M059J (cell line): ENCODE measurements at places on chromosomes 1 and 21.

DNA sequence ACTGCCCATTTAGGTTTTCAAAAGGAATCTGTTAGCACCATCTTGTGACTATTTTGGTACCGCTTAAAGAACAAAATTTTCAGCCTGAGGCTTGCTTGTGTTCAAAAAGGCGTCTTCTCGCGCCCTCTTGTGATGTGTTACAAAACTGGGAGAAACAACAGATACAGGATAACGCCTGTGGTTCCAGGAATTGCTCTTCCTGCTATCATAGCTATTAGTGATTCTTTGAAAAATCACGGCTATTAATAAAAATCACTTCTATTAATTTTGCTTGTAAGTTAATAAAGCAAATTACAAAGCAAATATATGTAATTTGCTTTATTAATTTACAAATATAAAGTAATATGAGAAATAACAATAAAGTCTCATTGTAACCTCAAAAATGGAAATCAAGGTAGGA lies 82.2 kb upstream of the ABCD3 start:
- peak; percentile 92 for DNase-seq

- DNase-seq = no peak
Measured at GRCh38 chr1:9787702-9788101, 36.1 kb downstream of the CLSTN1 start.

GRCh38 chr1:101175886-101176285 lies 60.9 kb upstream of the S1PR1 start:
- DNase-seq = no peak

DNA sequence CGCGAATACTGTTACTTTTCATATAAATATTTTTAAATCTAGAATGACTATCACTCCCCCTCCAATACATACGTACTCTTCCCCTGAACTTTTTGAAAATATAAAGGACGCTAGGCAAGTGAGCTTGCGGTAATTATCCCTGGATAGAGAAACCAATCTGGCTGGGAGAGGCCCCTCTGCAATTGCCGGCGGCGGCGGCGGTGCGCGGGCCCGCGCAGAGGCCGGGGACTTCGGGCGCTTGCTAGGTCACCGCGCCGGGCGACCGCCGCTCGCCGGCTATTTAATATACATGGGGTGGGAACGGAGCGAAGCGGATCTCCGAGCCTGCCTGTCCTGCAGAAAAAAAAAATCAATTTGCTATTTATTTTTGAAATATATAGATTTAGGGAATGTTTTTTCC lies 416.3 kb upstream of the ESRRG start:
- no peak for DNase-seq

- DNase-seq = no peak
Measured at GRCh38 chr1:21815724-21816321, 3.8 kb downstream of the LDLRAD2 start.

- no peak for DNase-seq
Measured at GRCh38 chr1:53409233-53409632, 50.0 kb upstream of the DMRTB1 start.

DNA sequence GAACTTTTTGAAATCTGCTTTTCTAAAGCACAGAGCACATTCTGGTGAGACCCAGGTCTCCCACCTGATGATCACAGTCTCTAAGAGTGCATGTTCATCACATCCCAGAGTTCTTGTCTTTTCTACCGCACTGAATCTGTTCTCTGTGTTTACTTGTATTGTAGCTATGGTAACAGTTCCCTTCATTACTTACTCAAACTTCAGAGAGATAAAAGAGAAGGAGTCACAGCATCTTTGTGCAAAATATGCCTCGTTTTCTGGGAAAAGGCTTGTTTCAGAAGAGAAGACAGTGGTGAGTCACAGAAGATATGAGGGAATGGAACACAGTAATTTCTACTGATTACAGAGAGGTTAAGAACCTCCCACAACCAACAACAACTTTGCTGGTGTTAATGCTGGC lies 580.6 kb downstream of the PLA2G4A start:
- peak; percentile 58 for DNase-seq

GRCh38 chr21:15617964-15618363 lies 111.8 kb upstream of the USP25 start:
- DNase-seq = peak; percentile 42

- no peak for DNase-seq
Measured at GRCh38 chr1:118688891-118689290, 299.3 kb downstream of the TBX15 start.

GRCh38 chr1:233031521-233031920 lies 81.1 kb downstream of the NTPCR start:
- DNase-seq = no peak

- DNase-seq = no peak
Measured at GRCh38 chr1:27592232-27592930, 11.6 kb downstream of the AHDC1 start.

GRCh38 chr1:82453511-82454185 lies 652.9 kb downstream of the ADGRL2 start:
- no peak for DNase-seq

DNA sequence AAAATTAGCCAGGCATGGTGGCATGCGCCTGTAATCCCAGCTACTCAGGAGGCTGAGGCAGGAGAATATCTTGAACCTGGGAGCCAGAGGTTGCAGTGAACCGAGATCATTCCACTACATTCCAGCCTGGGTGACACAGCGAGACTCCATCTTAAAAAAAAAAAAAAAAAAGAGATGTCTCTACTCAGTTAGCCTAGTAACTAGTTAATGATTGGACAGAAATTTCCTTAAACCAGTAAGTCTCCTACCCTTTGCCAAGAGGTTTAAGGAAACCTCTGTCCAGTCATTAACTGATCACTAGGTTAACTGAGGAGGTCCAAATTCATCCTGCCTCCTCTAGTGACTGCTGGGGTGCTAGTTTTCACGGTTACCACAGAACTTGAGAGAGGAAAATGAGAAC lies 143.9 kb upstream of the UBE2U start:
- no peak for DNase-seq

GRCh38 chr1:109635862-109636200 lies 16.2 kb downstream of the AMPD2 start:
- no peak for DNase-seq

- no peak for DNase-seq
Measured at GRCh38 chr1:165524639-165525285, 19.0 kb upstream of the LRRC52 start.

DNA sequence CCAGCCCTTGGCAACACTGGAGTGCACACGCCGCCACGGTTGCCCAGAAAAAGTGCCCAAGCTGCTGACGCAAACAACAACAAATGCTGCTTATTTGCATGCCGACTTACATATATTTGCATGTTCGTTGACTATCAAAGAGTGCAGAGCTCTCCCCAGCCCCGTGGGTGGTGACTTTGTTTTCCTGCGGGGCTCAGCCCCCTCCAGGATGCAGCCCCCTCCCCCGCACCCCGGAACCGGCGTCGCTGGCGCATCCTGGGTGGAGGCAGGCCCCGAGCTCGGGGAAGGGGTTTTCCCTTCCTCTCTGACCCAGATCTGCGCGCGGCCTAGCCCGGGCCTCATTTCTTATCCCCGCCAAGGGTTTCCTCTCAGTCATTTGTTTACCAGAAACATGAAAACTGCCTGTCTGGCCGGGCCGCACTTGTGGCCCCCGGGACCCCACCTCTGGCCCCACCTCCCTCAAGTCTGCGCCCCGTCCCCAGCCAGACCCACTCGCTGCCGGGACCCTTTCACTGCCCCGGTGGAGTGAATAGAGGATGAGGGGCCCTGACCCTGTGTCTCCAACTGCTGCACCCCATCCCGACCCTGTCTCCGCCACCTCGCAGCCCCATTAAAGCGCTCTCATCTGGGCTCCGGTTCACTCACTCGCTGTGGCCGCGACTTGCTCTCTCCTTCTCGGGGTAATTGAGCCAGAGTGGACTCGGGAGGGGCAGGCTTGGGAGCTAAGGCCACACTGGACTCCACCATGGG lies 5.5 kb downstream of the TNFRSF25 start:
- no peak for DNase-seq

DNA sequence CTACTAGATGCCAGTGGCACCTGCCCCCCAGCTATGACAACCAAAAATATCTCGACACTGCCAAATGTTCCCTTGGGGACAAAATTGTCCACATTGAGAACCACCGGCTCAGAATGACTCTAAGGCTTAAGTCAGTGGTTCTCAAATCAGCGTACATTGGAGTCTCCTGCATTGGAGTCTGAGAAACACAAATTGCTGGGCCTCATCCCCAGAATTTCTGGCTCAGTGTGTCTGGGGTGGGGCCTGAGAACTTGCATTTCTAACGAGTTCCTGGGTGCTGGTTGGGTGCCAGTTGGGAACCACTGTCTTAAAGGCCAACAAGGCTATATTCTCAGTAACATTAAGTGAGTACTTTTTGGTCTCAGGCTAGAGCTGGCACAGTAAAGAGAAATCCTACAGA lies 77.7 kb upstream of the GADD45A start:
- no peak for DNase-seq

DNA sequence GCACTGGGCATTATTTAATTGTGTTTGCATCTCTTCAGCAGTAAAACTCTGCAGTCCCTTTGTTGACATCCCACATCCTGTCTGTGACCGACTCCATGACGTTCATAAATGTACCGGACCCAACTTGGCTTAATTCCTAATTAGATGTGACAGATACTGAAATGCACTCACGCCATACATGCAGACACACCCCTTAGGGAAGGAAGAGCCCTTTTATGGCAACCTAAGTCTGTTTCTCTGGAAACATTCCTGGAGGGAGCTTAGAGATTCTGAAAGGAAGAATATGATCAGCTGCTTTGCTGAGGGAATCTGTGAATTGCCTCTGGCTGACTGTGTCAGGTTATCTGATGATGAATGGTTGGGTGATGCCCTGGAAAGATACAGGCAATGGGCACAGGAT lies 33.4 kb downstream of the ADAMTS5 start:
- DNase-seq = peak; percentile 74

DNA sequence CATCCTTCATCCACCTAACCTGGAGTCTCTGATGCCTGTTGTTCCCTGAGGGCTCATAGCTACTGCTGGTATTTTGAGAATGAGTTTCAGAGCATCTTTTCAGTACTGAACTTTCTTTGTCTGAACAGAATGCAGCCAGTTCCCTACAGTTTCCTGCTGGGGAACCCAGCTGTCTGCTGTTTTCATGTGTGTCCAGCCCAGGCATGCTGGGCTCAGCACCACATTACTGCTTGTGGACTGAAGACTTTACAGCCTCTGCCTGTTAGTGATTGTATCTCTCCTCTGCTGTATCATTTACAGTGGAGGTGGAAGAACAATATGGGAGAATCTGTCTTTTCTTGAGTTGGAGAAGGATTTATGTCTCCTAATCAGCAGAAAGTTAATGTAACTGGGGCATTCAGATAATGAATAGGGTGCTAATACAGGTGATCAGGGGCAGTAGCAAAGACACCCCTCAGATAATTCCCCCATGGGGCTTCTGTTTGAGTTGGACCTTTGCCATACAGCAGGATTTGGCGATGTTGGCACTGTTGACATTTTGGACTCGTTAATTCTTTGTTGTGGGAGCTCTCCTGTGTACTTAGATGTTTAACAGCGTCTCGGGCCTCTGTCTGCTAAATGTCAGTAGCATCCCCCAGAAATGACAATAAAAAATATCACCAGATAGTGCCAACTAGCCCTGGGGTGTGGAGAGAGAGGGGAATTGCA lies 207.7 kb downstream of the HHAT start:
- no peak for DNase-seq

DNA sequence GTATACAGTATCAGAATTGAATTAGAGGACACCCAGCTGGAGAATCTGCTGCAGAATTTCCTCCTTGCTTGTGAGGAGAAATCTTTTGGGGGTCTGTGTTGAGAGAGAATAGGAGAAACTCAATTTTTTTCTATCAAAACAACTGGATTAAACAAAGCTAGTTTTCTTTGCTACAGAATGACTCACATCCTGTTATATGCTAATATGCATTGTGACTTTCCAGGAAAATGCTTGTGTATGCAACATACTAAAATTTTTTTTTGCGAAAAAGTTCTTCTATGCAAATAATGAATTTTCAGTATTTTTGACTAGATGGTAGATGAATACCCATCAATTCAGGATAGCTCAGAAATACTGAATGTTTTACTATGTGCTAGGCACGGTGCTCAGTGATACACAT lies 2.2 kb downstream of the VAMP4 start:
- DNase-seq = peak; percentile 41
